ENCODE measurements at places on chromosomes 1 and 21.

DNA sequence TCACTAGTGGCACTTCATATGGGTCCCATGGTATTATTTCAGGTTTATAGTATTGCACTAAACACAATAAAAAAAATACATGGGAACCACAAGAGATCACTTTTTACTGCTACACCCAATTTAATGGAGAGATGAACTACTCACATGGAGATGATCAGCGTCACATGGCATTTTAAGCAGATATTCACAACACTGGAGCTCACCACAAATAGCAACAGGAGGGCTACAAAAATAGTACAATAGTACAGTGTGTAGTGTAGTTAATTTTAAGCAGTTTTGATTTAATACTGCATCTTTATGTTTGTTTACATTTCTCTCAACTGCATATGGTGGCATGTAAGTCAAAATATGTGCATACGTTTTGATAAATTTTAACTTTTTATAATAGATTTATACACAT is 31.0 kb downstream of the SNX7 start:
- no peak for DNase-seq

- peak; percentile 44 for DNase-seq
Measured at GRCh38 chr1:48498096-48498791, 26.2 kb upstream of the SPATA6 start.

- DNase-seq = peak; percentile 30
Measured at GRCh38 chr1:1678581-1679380, 13.8 kb downstream of the SLC35E2B start.

GRCh38 chr1:234702342-234703000 is 92.5 kb upstream of the IRF2BP2 start:
- DNase-seq = no peak

DNA sequence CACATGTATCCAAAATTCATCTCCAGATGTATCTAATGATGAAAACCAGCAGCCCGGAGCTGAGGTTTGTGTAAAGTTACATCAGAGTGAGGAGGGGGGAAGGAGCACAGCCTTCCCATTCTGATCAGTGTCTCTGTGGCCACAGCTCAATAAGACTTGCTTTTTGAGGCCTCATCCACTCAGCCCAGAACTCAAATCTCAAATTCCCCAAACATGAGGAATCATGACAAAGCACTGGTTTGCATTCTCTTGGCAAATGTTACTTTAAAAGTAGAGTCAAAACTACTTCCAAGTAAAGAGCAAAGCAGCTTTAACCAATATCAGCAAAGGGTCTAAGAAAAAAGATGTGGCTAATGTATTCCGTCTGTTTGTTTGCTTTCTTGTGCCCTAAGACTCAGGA is 30.9 kb downstream of the CCN1 start:
- no peak for DNase-seq

GRCh38 chr1:166464333-166464732 is 297.5 kb upstream of the FAM78B start:
- no peak for DNase-seq

DNA sequence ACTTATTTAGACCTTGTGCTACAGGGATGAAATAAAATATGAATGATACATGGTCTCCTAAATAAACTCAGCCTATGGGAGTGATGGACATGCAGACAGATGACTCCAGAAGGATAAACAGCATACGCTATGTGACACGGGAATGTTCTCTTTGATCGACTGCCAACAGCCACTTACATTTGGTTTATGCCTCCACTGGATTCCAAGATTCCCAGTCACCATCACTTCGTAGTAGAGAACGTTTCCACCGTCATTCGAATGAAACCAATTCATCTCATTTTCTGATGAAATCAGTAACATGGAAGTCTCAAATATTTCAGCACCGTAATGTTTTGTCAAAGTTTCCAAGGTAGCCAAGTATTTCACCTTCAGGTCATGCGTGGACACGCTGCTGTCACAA is 99.7 kb downstream of the JAK1 start:
- DNase-seq = no peak

GRCh38 chr1:100722221-100722620 is 2.7 kb downstream of the VCAM1 start:
- no peak for DNase-seq

DNA sequence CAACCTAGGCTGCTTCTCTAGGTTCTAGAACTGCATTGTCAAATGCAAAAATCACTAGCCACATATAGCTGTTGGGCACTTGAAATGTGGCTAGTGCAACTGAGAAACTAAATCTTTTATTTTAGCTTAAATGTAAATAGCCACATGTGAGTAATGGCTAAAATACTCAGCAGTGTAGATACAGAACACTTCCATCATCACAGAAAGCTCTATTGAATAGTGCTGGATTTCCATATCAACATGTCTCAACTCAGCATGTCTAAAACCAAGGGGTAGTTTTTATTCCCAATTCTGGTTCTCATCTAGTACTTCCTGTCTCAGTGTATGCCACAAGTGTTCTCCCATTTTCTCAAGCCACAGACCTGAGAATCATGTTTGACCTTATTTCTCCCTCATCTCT is 7.5 kb upstream of the TP53BP2 start:
- no peak for DNase-seq

GRCh38 chr1:218339267-218339831 is 5.8 kb upstream of the TGFB2 start:
- DNase-seq = no peak

- DNase-seq = no peak
Measured at GRCh38 chr1:55138823-55139222, 76.3 kb downstream of the USP24 start.

DNA sequence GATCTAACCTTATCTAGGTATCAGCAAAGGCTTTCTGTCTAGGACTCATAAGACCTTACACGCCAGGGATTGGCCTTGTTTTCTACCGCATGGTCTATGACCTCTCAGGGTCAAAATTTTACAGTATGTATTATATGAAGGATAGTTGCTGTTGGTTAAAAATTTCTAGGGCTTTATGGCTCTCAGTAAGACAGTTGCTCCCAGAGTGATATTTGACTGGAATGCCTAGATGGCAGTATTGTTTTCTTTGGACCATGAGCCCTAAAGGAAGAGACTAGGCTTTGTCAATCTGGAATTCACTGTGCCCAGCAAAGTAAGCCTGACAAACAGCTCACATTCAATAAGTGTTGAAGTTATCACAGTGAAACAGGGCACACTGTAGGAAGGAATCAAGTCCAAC is 37.6 kb downstream of the C1orf87 start:
- no peak for DNase-seq

GRCh38 chr1:29806646-29807319 is 570.5 kb downstream of the PTPRU start:
- DNase-seq = no peak
